NCI-H1694 treated with DMSO at 0.1 percent for 48 hours (cell line): ENCODE measurements at places on chromosomes 16 and 17.

DNA sequence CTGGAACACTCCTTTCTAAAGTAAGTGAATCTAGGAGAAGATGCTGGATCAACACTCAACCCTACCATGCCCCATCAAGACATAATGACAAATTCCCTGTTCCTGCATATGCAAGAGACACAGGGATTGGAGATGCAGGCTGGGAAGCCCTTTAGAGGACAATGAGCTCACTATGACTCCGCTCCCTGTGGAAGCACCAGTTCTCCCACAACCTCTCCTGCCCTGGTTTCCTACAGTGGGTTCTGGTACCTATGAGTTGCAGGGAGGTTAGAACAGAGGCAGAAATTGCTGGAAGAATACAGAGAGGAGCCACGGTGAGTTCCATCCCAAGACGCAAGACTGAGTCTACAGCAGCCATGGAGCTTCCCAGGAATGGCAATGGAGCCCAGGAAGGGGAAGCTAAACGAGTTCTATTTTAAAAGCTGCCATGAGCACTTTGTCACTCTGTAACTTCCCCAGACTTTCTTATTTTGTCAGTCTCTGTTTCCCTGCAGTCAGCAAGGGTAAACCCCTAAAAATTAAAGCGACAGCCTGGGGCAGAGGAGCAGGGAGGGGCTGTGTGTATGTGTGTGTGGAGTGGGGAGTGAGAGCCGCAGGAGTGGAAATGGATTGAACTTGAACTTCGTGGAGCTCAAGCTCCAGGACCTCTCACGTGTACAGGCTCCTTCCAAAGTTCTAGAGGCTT, 42.3 kb upstream of the PIK3R6 start:
- no peak for DNase-seq

DNA sequence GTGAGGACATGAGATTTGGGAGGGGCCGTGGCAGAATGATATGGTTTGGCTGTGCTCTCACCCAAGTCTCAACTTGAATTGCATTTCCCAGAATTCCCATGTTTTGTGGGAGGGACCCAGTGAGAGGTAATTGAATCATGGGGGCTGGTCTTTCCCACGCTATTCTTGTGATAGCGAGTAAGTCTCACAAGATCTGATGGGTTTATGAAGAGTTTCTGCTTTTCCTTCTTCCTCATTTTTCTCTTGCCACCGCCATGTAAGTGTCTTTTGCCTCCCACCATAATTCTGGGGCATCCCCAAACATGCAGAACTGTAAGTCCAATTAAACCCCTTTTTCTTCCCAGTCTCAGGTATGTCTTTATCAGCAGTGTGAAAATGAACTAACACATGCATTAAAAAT, 40.6 kb downstream of the CCT6B start:
- DNase-seq: no peak

DNA sequence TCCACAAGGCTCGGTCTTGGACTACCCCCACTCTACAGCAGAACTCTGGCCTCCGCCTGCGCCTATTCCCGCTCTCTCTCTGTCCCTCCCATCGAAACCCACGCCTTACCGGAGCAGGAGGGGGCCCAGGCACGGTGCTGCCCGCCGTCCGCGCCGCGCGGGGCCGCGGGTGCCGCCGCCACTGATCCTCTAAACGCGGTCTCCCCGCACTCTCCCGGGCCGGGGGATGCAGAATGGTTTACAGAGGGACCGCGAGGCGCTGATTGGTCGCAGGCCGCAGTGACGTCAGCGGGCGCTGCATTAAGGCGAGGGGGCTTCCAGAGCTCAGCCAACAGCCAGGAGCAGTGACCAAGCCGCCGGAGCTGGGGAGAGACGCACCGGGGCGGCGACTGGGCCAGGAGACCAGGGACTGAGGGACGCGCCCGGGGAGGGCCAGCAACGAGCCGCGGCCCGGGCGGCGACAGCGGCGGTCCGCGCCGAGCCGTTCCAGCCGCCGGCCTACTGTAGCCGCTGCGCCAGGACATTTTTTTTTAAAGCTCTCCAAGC, 747 bp upstream of the LHX1 start:
- DNase-seq: peak; percentile 24

GRCh38 chr17:75266316-75267152, 4.5 kb downstream of the MIF4GD start:
- DNase-seq: no peak

DNA sequence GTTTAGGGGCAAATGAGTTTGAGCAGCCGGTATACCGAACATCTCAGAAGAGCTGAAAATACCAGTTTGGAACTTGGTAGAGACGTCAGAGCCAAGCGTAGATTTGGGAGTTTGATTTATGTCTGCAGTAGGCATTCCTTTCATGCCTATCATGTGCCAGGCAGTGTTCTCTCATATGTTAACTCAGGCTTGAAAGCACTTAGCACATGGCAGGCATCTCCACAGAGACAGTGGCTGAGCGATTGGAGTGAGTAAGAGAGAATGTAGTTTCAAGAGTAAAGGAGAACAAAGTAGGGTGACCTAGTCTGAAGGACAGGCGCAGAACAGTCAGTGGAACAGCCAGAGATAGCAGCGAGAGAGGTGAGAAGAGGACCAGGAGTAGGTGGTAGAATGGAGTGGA, 207.0 kb downstream of the FTO start:
- no peak for DNase-seq

DNA sequence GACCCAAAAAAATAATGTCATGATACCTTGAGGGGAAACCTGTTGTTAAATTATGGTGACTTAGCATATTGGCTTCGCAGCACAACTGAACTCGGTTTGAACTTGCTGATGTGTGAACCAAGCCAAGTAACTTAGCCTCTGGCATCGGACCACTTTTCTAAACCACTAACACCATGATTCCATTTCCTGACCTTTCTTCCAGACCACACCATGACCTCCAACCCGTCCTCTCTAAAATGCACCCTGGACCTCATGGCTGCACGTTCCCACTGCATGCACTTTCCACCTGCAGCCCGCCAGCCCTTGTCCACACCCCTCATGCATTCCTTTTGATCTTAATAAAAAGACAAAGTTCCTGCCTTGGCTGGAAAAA, 29.3 kb downstream of the DYNLRB2 start:
- no peak for DNase-seq

DNA sequence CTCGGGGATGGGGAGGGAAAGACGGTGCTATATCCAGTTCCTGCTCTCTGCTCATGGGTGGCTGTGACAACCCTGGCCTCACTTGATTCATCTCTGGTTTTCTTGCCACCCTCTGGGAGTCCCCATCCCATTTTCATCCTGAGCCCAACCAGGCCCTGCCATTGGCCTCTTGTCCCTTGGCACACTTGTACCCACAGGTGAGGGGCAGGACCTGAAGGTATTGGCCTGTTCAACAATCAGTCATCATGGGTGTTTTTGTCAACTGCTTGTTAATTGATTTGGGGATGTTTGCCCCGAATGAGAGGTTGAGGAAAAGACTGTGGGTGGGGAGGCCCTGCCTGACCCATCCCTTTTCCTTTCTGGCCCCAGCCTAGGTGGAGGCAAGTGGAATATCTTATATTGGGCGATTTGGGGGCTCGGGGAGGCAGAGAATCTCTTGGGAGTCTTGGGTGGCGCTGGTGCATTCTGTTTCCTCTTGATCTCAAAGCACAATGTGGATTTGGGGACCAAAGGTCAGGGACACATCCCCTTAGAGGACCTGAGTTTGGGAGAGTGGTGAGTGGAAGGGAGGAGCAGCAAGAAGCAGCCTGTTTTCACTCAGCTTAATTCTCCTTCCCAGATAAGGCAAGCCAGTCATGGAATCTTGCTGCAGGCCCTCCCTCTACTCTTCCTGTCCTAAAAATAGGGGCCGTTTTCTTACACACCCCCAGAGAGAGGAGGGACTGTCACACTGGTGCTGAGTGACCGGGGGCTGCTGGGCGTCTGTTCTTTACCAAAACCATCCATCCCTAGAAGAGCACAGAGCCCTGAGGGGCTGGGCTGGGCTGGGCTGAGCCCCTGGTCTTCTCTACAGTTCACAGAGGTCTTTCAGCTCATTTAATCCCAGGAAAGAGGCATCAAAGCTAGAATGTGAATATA, 4.8 kb upstream of the LASP1NB start:
- no peak for DNase-seq

- no peak for DNase-seq
Measured at GRCh38 chr17:10738521-10739258, 8.9 kb upstream of the TMEM220 start.

- no peak for DNase-seq
Measured at GRCh38 chr17:36911001-36911400, 26.3 kb upstream of the LHX1 start.

- no peak for DNase-seq
Measured at GRCh38 chr17:78414178-78415162, 36.0 kb downstream of the PGS1 start.

DNA sequence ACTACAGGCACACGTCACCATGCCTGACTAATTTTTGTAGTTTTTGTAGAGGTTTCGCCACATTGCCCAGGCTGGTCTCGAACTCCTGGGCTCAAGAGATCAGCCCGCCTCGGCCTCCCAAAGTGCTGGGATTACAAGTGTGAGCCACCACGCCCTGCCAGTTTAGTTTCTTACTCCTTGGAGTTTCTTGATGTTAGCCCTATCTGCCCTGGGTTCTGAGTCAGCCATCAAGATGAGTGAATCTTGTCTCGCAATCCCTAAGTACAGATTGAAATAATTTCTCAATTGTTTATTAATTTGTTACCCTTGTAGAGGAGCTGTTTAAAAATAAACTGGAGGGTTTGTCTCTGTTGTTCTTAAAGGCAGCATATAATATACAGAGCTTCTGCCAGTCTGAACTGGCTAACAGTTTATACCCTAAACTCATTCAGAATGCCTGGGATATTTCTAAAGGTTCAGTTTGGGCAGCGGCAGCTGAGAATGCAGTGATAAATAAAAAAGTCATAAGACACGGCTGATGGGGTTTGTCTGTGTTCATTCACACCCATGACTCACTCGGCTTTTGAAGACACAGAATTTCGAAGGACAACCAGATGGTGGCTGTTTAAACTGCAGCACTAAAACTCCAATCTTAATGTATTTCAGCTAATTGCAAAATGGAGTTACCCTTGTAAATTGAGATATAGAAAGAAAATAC, 39.6 kb downstream of the GPRC5B start:
- peak; percentile 36 for DNase-seq

GRCh38 chr16:3602320-3602653, 9.1 kb downstream of the SLX4 start:
- no peak for DNase-seq

GRCh38 chr16:50555269-50555875, 7.2 kb downstream of the NKD1 start:
- no peak for DNase-seq

GRCh38 chr17:48611213-48611612, 396 bp upstream of the HOXB7 start:
- DNase-seq: no peak

- no peak for DNase-seq
Measured at GRCh38 chr17:48795444-48796162, 21.4 kb downstream of the TTLL6 start.

GRCh38 chr16:85593494-85594221, 19.5 kb upstream of the GSE1 start:
- peak; percentile 72 for DNase-seq

DNA sequence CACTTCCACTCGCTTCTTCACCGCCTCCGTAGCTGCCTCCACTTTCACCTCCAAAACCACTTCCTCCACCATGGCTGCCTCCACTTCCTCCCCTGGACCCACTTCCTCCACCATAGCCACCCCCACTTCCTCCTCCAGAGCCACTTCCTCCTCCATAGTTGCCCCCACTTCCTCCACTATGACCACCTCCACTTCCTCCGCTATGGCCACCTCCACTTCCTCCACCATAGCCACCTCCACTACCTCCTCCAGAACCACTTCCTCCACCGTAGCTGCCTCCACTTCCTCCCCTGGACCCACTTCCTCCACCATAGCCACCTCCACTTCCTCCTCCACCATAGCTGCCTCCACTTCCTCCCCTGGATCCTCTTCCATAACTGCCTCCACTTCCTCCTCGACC, 4.5 kb downstream of the KRT9 start:
- no peak for DNase-seq

GRCh38 chr17:68578236-68578635, 22.9 kb downstream of the FAM20A start:
- no peak for DNase-seq

GRCh38 chr16:88790312-88791211, 5.5 kb upstream of the PIEZO1 start:
- DNase-seq: no peak

DNA sequence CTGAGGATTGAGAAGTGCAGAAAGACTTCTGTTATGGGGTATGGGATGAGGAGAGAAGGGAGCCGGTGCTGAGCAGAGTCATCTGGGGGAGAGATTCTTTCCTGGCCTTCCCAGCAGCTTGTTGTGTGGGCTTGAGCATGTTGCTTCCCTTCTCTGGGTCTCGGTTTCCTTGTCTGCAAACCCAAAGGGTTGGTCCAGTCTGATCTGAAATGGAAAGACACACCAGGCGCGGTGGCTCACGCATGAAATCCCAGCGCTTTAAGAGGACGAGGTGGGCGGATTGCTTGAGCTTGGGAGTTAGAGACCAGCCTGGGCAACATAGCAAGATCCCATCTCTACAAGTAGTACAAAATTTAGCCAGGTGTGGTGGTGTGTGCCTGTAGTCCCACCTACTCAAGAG, 6.0 kb downstream of the SOCS3 start:
- DNase-seq: no peak

- no peak for DNase-seq
Measured at GRCh38 chr16:19029980-19030379, 37.4 kb upstream of the COQ7 start.

DNA sequence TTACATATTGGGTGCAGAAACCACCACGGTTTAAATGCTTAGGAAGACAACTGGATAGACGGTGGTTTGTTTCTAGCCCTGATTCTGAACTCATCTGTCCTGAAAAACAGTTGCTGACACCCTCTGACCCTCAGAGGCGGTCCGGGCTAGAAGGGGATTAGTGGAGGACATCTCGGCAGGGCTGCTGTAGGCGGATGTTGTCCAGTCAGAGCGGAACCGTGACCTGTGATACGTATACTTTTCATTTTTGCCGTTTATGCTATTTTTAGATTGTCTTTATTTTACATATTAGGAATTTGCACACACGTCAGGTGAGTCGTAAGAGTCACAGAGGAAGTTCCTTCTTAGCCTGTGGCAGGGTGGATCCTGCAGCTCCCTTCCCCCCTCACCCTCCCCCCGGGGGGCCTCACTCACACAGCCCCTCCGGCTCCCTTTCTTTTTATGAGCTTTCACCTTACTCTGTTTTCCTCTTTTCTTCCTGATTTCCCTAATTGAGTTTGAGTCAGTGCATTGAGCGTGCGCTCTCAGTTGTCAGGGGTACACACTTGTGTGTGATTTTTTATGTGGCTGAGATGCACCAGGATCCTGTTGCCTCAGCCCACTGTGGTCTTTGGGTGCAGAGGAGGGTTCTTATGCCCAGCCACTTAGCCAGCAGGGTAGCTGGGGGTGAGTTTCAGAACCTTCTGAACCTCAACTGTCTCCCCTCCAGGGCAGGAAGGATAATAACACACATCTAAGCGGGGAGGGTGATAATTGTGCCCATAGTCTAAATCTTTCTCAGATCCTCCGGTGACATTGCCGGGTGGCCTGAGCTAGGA, 211.1 kb upstream of the CHMP6 start:
- no peak for DNase-seq

- no peak for DNase-seq
Measured at GRCh38 chr16:46903255-46903905, 19.2 kb downstream of the GPT2 start.
